Activated effector memory CD4-positive, alpha-beta T cell treated with anti-CD3 and anti-CD28 coated beads, Interleukin-2, amount 50 U/mL, for 16 hours (primary cell): ENCODE measurements at places on chromosomes 7 and 10.
A peak's percentile ranks its signal among the peaks of the same experiment; 100 is the strongest.

DNA sequence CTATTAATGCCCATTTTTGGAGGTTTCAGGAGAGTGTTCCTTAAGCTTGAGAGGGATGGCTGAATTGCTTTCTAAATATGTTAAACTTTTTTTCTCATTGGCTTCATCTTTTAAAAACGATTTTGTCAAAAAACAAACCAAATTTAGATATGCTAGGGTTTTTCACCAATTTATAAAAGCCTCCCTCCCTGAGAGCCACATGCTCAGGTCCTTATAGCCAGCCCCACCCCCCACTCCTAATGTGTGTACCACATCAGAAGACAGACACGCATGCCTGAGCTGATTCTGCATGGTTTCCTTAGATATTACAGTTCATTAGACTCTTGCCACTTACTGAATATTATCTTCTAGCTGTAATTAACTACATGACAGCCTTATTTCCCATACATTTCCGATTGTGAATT is 2.0 kb downstream of the CUL1 start:
- peak; percentile 74 for DNase-seq

- peak; percentile 82 for DNase-seq
Observed at GRCh38 chr7:351681-352480, 61.9 kb downstream of the FOXL3 start.

GRCh38 chr7:47277321-47277781 is 304.6 kb downstream of the TNS3 start:
- no peak for DNase-seq

DNA sequence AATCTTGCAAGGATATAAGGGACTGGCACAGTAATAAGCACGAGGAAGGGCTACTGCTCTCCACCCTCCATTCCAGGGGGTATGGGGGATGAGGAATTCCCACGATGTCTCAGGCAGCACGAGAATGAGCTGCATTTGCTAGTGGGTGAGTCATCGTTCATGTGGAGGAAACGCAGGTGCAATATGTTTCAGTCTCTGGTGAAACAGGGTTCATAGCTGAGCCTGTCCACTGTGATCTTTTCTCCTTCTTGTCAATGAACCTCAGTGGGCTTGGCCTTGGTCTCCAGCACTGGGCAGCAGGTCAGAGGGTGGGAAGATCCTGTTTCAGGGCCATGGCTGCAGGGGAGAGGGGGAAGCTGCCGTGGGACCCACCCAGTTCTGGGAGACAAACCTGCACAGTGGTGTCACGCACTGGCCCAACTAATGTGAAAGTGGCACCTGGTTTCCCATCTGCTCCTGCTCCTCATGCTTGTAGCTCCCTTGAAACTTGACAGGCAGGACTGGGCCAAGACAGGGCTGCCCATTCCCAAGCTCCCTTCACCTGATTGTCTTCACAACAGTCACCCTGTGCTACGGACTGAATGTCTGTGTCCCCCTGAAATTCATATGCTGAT is 181.9 kb downstream of the USP6NL start:
- no peak for DNase-seq

DNA sequence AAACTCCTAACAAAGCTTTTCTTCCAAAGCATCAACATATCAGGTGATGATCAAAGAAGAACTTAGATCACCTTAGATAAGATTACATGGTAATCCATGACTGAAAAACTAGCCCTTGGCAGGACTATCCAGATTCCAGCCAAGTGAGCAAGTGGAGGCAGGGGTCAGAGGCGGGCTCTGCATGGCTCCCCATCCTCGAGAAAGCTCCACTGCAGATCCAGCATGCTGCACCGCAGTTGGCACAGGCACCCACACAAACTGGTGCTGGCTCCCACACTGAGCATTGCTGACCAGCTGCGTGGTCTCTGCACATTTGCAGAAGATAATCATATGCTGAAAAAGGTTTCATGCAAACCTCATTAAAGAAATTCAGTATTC is 10.1 kb downstream of the PSAP start:
- no peak for DNase-seq

DNA sequence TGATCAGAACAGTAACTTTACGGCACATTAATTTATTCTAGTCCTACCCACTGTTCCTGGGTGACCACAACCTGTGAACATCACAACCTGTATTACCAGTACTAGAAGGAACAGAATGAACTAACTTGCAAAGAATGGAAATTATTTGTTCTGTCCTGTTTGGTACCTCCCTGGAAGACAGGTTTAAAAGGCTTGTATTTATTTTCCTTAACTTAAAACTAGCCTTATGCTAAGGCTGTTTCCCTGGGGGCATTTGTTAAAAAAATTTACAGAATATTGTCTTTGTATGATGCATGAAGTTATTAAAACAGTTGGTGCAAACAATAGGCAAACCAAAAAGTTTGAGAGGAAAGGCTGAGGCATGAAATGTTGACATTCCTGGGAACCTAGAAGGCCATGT is 132.7 kb downstream of the DNAJC1 start:
- DNase-seq: no peak

- DNase-seq: no peak
Observed at GRCh38 chr7:30618080-30618676, 23.5 kb downstream of the GARS1 start.

GRCh38 chr10:77428691-77429395 is 208.8 kb downstream of the KCNMA1 start:
- no peak for DNase-seq

DNA sequence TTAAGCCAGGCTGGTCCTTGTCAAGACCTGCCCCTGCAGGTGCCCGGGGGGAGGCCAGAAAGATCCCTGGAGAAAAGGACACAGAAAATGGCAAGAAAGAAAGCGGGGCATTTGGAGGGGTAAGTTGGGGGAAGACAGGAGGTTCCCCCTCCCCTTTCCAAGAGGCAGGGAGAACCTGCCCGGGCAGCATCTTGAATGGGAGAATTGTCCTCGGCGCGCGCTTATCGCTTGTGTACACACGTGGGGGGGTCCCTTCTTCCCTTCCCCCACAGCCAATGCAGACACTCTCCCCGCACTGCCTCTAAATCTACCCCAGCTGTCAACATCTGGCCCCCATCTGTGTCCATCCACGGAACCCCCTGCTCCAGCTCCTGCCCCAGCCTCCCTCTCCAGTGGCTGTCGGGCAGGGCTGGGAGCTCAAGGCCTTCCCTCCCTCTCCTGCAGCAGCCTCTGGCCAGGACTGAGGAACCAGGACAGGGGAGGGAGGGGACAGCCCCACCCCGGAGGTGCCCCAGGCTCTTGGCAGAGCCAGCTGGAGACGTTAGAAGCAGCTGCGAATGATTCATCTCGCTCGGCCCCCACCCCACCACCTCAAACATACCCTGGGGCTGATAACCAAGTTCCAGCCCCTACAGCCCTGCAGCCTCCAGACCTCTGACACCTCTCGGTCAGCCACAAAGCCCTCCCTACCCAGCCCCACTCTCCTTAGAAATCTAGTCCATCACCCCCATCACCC is 25.3 kb downstream of the EPHB4 start:
- no peak for DNase-seq

GRCh38 chr10:86411281-86411841 is 44.8 kb upstream of the GRID1 start:
- no peak for DNase-seq

GRCh38 chr10:3074145-3074665 is 6.9 kb downstream of the PFKP start:
- DNase-seq: no peak

- no peak for DNase-seq
Observed at GRCh38 chr7:82085116-82085515, 315.3 kb upstream of the HGF start.

- no peak for DNase-seq
Observed at GRCh38 chr7:97006816-97007582, 1.6 kb downstream of the DLX6 start.

GRCh38 chr7:50262446-50262845 is 42.1 kb upstream of the IKZF1 start:
- no peak for DNase-seq

DNA sequence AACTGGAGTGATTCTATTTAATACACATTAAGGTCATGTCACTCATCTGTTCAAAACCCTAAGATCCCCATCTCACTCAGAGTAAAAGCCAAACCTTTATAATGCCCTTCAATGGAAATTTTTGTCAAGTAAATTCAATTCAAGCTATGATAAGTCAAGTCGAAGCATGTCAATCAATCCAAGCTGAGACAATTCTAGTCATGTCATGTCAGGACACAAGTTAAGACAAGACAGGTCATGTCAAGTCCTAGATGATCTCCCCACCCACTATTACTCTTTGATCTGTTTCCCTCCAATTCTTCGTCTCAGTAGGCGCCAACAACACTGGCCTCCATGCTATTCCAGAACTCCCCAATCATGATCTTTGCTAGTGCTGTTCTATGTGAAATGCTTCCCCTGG is 141.4 kb downstream of the MAGI2 start:
- DNase-seq: no peak

- no peak for DNase-seq
Observed at GRCh38 chr7:152556013-152556755, 119.8 kb downstream of the XRCC2 start.

DNA sequence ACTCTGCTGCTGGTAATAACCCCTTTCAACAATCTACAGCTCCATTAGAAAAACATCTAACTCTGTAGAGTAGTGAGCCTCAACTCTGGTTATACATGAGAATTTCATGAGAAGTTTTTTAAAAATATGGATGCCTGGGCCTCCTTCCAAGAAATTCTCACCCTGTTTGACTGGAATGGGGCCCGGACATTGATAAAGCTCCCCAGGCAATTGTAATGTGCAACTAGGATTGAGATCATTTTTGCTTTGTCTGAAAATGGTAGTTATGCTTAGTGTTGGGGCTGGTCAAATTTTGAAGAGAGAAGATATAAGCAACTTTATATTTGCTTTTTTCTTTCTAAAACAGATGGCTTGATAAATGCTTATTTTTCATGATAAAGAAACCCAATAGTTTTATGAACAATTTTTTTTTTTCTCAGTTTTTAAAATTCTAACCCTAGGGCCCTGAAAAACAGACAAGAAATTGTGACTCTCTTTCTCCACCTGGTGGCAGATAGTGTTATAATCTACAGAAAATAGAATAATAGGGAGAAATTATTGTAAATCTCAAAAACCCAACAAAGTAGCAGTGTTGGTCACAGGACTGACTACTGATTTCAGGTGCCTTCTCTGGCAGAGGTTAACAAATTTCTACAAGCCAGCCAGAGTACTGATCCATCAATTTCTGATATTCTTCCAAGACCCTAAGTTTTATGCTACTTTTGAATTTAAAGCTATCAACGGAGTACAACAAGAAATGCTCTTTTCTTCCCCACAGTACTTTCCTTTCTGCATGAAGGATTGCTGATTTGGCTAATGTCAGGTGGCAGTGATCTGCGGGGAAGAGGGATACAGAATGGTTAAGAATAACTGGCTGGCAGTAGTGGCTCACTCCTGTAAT is 174.8 kb downstream of the DKK1 start:
- no peak for DNase-seq

DNA sequence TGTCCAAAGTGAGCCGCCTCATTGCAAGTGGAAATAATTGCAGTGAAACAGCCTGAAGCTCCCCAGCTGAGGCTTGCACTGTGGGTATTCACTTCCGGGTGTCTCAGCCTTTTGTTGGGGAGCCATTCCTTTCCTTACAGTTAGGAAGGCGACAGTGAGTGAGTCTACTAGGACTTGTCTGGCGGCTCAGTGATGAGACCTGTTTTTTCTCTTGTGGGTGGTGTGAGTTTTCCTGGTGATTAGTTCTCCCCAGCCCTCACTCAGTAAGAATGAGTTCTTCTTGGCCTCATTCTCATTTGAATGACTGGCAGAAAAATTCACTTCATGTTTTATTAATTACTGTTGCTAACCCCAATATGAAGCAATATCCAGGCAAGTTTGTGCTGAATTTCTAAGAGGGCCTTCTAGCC is 2.6 kb downstream of the PGAM1 start:
- DNase-seq: peak; percentile 82

GRCh38 chr7:116949941-116950801 is 3.1 kb upstream of the ST7 start:
- DNase-seq: no peak

- DNase-seq: no peak
Observed at GRCh38 chr7:27459731-27460053, 203.0 kb downstream of the HIBADH start.

DNA sequence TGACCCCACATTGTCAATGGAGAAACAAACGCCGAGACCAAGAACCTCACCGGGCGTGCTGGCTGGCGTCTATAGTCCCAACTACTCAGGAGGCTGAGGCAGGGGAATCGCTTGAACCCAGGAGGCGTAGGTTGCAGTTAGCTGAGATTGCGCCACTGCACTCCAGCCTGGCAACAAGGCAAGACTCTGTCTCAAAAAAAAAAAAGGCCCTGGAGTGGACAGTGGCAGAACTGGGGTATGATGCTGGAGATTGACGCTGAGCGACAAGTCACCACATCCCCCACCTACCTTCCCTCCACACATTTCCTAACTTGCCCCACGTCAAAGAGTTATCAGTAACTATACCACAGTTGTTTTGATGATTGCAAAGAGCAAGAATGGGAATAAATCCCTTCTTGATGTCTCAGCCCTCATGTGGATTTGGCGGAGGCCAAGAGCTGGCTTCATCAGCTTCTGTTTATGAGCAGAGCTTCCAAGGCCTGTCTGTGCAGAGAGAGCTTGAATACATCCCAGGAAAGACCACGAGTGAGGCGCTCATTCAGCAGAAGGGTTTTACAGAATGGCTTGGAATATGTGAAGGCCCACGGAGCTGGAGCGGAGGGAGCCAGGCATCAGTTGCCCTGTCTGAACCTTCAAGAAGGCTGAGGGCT is 28.0 kb upstream of the TNS3 start:
- DNase-seq: no peak

DNA sequence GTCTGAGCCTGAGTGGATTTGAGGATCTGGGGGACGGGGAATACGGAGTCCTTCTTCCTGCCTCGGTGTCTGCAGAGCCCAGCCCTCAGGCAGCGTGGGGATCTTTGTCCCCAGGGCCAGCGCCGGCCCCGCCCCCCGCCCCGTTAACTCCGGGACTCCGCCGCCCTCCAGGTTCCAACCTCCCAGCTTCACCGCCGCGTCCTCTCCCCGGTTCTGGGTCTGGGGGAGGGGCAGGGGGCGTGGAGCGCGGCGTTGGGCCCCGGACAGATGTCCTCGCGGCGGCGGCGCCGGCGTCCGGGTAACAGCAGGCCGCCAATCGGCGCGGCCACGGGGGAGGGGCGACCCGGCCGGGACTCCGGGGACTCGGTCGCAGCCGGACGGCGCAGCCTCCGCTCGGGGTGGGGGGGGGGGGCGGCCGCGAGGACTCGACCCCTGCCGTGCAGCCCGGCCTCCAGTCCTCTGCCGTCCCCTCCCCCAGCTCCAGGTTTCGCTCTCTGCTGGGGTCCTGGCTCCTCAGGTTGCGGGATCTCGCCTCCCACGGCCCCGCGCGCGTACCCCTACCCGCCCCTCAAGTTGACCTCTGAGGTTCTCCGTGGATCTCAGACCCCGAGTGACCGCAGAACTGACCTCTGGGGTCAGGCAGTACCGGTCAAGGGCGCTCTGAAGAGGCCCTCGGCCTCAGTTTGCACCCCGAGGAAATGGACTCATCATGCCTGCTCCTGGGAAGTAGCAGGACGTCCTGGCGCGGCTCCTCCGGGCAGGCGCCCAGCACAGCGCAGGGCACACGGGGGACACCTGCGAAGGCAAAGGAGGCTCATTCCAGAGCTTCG is 2.3 kb upstream of the ELFN1 start:
- DNase-seq: peak; percentile 61

- DNase-seq: no peak
Observed at GRCh38 chr7:24767878-24768569, 10.8 kb upstream of the GSDME start.
